Right lung (tissue), 10 donors: ENCODE measurements at places on chromosomes 13 and 19. TPM values are rescaled to one million over a fixed set of nuclear protein-coding genes. Genes with fewer than 3 reads are reported as not detected.

DNA sequence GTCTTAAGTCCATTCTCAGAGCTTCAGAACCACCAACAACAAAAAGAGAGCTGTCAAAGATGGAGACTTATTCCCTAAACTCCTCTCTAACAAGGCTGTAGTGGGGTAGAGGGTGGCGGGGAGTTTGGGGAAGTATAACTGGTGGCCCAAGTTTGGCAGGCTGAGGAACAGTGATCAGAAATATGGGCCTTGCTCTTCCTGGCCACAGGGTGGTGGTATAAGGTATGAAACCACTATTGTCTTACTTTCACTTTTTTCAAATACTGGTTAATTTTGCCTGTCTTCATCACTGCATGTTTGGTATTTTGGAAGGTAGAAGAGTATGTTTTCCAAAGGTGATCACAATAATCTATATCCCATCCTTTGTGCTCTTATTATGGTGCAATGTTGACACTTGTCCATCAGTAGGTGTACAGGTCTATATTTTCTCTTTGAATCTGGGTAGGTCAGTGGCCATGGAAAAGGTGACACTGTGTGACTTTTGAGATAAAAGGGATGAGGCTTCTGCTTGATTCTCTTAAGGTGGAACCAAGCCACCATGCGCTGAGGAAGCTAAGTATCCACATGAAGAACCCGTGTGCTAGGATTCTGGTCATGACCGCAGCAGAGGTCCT is 23.2 kb upstream of the GPC5 start:
- DNase-seq, result no peak

GRCh38 chr19:31113293-31113692 is 235.9 kb downstream of the TSHZ3 start:
- DNase-seq, result no peak

DNA sequence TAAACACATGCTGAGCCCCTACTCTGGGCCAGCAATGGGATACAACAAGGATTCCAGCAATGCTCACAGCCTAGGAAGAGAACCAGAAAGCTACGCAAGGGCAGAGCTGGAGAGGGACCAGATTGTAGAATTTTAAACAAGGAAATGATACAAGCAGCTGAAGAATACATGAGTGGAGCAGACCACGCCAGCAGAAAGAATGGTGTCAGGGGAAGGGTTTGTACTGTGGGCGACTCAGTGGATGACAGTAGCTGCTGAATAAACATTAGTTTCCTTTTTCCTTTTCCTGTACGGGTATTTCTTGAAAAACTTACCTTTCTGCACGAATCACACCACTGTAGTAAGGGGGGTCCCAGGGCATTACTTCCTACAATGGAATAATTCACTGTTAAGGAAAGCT is 30.7 kb downstream of the MIPEP start:
- no peak for DNase-seq

Gene SKA3
- polyA plus RNA-seq, result 13.2 TPM

Gene PGLYRP1
- polyA plus RNA-seq, result 1.1 TPM

GRCh38 chr19:33235996-33236350 is 10.3 kb upstream of the SLC7A10 start:
- DNase-seq, result no peak

DNA sequence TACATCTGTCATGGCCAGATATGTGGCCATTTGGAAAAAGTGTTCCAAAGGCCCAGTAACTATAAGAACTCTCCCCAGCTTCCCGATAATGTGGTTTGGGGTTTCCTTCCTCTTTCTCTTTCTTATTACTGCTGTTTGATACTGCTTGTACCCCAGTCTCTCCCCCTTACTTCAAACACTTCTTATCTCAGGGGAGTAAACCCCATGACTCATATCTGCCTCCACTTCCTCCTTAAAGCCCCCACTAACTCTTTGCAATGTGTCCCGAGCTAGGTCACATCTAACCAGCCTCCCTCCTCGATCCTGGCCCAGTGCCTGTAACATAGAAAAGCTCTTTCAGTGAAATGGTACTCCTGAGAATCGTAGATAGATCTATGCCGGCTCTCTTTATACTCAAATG is 82.4 kb upstream of the STARD13 start:
- no peak for DNase-seq

Gene RNF126
- 24.7 TPM for polyA plus RNA-seq

GRCh38 chr19:28345811-28346210 is 867.1 kb downstream of the UQCRFS1 start:
- DNase-seq, result no peak

Gene PRODH2
- 0.21 TPM for polyA plus RNA-seq
